A549 treated with GW870086 at 1 μM for 4 hours (cell line): ENCODE measurements at places on chromosomes 11 and 22. TPM values are rescaled to one million over a fixed set of nuclear protein-coding genes. Genes with fewer than 3 reads are reported as not detected.

OR2AG1 gene
- not detected in 5 replicates for total RNA-seq

TSSK2 gene
- total RNA-seq: not detected in 5 replicates

KCNQ1OT1 gene
- 0.03 to 0.07 TPM (median 0.05 TPM) in 5 replicates for total RNA-seq

CEP126 gene
- total RNA-seq: 1.8 to 3.4 TPM (median 2.7 TPM) in 5 replicates

MLC1 gene
- total RNA-seq: not detected in 5 replicates

CCDC90B gene
- total RNA-seq: 53.1 to 73.3 TPM (median 59.0 TPM) in 5 replicates

AMOTL1 gene
- total RNA-seq: 5.5 to 9.8 TPM (median 8.4 TPM) in 5 replicates

MMP11 gene
- total RNA-seq: 0.21 to 0.50 TPM (median 0.36 TPM) in 5 replicates

CDCA5 gene
- 56.3 to 73.2 TPM (median 69.6 TPM) in 5 replicates for total RNA-seq

NXPE1 gene
- total RNA-seq: not detected in 5 replicates

PDGFB gene
- total RNA-seq: 4.3 to 5.5 TPM (median 4.7 TPM) in 5 replicates

SLC37A2 gene
- total RNA-seq: 0.05 to 0.16 TPM (median 0.10 TPM) in 4 of 5 replicates, not detected in the other

PGA5 gene
- total RNA-seq: not detected in 5 replicates

CNIH2 gene
- 1.7 to 2.4 TPM (median 2.4 TPM) in 5 replicates for total RNA-seq

SCGB1D2 gene
- total RNA-seq: not detected in 5 replicates

KCNJ11 gene
- 1.1 to 1.8 TPM (median 1.4 TPM) in 5 replicates for total RNA-seq

VSTM5 gene
- total RNA-seq: 0.05 TPM in 1 of 5 replicates, not detected in the others

NLRP6 gene
- 0.08 TPM in 1 of 5 replicates, not detected in the others for total RNA-seq

GNG3 gene
- total RNA-seq: not detected in 5 replicates

FAU gene
- total RNA-seq: 887 to 1,065 TPM (median 962 TPM) in 5 replicates

MIOX gene
- total RNA-seq: 0.09 TPM in 1 of 5 replicates, not detected in the others

CAT gene
- total RNA-seq: 32.2 to 39.1 TPM (median 38.6 TPM) in 5 replicates

OR52N4 gene
- not detected in 5 replicates for total RNA-seq

MYO7A gene
- total RNA-seq: 1.2 to 1.5 TPM (median 1.3 TPM) in 5 replicates

LMNTD2 gene
- total RNA-seq: 1.9 to 3.0 TPM (median 2.3 TPM) in 5 replicates

ABTB2 gene
- 29.9 to 39.1 TPM (median 36.3 TPM) in 5 replicates for total RNA-seq

FOLR3 gene
- total RNA-seq: not detected in 5 replicates

DRD4 gene
- 0.10 to 0.41 TPM (median 0.24 TPM) in 5 replicates for total RNA-seq

OR5B21 gene
- total RNA-seq: not detected in 5 replicates
